CMK (cell line): ENCODE measurements at places on chromosomes 13 and 19.

DNA sequence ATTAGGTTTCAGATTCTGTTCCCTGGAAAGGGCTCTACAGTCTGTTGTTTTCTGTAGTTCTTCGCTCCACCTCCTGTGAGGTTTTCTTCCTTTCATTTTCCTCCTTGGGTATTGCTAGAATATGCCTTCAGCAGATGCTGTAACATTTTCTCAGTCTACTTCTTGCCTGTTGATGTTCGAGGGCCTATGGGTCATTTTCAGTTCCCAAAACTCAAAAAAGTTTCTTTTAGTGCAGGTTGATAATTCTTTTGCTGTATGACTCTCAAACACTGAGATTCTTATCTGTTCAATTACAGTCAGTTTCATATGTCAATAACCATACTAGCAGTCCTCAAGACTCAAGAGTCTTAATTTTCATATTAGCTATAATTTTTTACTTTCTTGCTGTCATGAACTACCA, 268.3 kb downstream of the RFC3 start:
- no peak for DNase-seq

- DNase-seq = no peak
These were observed 28.6 kb downstream of the PEPD start for GRCh38 chr19:33492951-33493350.

GRCh38 chr19:35587321-35587720, 1.3 kb downstream of the PMIS2 start:
- no peak for DNase-seq

DNA sequence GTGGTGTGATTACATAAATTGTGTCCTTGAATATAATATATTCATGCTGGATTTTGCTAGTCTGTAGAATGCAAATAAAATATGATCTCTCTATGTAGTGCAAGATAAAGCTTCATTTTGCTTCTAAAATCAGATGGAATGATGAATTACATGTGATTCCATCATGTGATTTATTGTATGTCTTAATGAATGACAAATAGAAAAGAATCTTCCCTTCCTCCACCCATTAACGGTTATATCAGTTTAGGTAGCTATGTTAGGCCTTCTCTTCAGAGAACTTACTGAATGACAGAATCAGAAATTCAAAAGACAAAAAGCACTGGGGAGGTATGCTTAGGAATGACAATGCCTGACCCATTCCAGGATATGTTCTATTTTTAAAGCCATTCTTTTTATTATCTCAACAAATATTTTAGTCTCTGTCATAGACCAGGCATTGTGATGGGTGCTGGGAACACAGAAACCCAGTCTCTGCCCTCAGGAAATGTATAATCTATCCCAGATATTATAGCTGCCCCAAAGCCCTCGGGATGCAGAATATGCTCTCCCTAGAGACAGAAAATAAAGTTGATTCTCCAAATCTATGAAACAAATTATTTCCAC, 90.6 kb downstream of the TEX26 start:
- no peak for DNase-seq

GRCh38 chr19:56710437-56710836, 38.9 kb upstream of the ZNF835 start:
- no peak for DNase-seq

DNA sequence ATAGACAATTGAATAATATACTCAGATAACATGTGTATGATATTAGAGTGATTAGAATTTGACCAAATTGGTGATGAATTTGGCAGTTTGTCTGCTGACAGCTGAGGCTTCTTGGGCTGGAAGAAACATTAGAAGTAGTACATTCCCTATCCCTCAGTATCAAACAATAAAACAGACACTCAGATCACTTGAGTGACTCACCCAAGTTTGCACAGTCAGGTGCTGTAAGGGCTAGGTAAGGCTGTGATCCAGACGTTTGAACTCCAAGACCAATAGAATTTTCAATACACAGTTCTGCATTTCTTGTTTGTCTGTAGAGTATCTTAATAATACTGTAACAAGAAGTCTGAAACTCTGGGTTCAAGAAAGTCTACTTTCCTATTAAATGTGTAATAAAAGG, 223.5 kb downstream of the POSTN start:
- no peak for DNase-seq

DNA sequence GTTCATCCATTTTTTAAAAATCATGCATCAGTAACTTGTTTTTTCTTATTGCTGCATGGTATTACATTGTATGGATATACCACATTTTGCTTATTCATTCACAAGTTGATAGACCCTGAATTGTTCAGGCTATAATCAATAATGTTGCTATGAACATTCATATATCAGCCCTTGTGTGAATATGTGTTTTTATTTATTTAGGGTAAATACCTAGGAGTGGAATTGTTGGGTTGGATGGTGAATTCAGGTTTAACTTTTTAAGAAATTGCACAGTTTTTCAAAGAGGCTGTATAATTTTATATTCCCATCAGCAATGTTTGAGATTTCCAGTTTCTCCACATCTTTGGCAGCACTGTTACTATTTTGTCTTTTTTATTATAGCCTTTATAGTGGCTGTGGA, 82.1 kb downstream of the URI1 start:
- no peak for DNase-seq

- no peak for DNase-seq
These were observed 76.1 kb downstream of the CYSLTR2 start for GRCh38 chr13:48729856-48730255.

- no peak for DNase-seq
These were observed 37.7 kb downstream of the USP12 start for GRCh38 chr13:27133889-27134288.
